ENCODE measurements at places on chromosomes 3 and 15.

- no peak for DNase-seq
Measured at GRCh38 chr3:57788624-57789018, 32.5 kb downstream of the SLMAP start.

DNA sequence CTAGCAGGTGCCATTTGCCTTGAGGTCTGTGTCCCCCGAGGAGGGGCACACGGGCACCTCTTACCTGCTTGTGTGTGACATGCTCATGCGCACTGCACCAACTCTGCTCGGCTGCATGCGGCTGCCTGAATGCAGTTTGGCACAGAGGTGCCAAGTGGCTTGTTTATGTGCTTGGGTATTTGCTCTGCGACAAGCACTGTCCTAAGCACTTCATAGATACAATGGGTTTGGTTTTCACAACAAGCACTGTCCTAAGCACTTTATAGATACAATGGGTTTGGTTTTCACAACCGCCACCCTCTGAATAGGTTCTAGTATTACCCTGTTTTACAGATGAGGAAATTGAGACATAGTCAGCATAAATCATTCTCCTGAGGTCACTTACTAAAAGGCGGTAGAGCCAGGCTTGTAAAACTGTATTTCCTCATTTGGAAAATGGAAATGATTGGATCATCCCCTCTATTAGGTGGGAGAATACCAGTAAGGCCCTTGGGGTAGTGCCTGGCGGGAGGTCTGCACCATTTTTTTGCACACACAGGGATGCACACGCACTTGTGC is 487 bp downstream of the ITIH4 start:
- DNase-seq: no peak

GRCh38 chr3:124620600-124621063 is 109.6 kb upstream of the UMPS start:
- DNase-seq: no peak

DNA sequence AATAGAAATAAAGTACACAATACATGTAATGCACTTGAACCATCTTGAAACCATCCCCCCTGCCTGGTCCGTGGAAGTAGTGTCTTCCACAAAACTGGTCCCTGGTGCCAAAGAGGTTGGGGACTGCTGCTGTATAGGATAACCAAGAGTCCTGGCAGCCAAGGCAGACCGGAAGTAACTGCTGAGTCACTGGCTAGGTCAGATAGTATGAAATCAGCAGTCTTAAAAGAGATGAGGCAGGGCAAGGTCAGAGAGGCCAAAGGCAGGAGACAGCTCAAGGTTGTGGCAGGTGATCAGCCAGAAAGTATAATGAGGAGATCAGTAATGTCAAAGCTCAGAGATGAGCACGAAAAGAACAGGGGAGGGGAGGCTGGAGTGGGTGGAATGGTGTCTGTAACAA is 60.2 kb downstream of the MAP3K13 start:
- DNase-seq: no peak

Data from astrocyte of the spinal cord (primary cell).